ENCODE measurements at places on chromosomes 6 and 20.
A peak's percentile ranks its signal among the peaks of the same experiment; 100 is the strongest.

DNA sequence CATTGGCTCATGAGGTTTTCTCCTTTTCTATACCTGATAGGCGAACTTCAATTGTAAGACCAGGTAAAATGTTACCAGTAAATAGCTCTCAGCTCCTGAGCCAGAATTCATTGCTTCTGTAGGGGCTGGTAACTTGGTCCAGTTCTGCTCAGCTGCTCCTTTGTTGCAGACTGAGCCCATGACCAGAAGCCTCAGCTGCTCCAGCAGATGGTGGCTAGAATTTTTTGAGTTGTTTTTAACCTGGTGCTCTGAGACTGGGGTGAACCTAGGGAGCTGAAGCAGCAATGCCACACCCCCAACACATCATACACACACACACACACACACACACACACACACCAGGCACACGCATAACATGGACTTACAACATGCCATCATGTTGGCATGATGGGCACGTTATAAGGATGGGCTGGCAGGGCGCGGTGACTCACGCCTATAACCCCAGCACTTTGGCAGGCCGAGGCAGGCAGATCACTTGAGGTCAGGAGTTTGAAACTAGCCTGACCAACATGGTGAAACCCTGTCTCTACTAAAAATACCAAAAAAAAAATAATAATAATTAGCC lies 103.1 kb downstream of the QRSL1 start:
- no peak for DNase-seq

- DNase-seq, result no peak
Observed at GRCh38 chr20:59010995-59011873, 4.2 kb upstream of the CTSZ start.

GRCh38 chr6:125379174-125379573 lies 77.4 kb upstream of the HDDC2 start:
- DNase-seq, result no peak

DNA sequence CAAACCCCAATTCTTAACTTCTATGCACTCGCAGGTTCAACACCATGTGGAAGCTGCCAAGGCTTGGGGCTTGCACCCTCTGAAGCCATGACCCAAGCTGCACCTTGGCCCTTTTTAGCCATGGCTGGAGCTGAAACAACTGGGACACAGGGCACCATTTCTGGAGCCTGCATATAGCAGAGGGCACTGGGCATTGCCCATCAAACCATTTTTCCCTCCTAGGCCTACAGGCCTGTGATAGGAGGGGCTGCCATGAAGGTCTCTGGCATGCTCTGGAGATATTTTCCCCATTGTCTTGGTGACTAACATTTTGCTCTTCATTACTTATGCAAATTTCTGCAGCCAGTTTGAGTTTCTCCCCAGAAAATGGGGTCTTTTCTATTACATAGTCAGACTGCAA lies 484.7 kb downstream of the EPHA7 start:
- DNase-seq, result no peak

DNA sequence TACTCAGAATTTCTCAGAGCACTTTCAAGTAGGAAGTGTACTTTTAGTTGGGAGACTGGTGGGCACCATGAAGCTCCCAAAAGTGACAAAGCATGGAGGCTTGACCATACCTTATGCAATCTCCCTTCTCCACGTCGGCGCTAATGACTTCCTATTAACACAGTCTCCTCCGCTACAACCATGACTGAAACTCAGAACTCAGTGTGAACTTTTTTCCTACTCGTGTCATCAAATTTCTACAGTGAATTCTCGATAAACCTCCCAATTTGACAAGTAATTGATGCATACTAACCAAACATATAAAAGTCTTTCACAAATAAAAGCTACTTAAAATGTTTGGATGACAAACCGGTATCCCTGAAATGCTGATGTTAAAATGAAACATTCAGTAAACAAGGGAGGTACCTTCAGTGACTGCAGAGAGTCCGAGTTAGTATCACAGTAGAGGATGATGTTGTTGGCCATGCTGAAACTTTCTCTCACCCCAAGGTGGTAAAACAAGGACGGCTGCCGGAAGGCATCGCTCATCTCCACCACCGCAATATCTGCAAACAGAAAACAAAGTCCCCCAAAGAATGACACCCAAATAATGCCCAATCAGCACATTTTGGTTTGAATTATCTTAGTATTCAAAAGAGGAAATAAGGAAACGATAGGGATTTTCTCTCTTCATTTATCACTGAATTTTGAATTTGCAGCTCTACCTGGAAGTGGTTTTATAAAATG lies 72.1 kb downstream of the MAP3K5 start:
- DNase-seq, result no peak

- DNase-seq, result peak; percentile 30
Observed at GRCh38 chr6:33977606-33978411, 168.1 kb downstream of the GRM4 start.

GRCh38 chr6:156688620-156688971 lies 88.6 kb upstream of the ARID1B start:
- DNase-seq, result no peak

DNA sequence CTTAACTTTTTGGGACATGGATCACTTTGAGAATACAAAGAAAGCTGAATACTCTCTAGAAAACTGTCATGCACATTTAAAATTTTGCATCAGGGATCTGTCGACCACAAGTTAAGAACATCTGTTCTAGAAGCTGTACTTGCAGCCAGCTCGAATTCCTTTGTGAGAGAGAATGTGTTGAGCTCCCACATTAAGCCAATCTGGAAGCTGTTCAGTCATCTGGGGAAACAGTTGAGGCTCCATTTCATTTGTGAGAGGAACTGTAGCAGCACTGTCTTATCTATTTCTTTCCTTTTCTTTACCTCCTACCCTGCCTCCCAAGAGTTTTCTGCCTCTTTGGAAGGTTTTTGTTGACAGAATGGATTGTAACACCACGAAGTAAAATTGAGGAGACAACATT lies 50.8 kb downstream of the KAT14 start:
- DNase-seq, result no peak

GRCh38 chr6:141133836-141134235 lies 998.9 kb upstream of the GJE1 start:
- no peak for DNase-seq

- no peak for DNase-seq
Observed at GRCh38 chr6:2826131-2826530, 15.5 kb downstream of the SERPINB1 start.

- no peak for DNase-seq
Observed at GRCh38 chr6:119073307-119074051, 5.0 kb downstream of the FAM184A start.

DNA sequence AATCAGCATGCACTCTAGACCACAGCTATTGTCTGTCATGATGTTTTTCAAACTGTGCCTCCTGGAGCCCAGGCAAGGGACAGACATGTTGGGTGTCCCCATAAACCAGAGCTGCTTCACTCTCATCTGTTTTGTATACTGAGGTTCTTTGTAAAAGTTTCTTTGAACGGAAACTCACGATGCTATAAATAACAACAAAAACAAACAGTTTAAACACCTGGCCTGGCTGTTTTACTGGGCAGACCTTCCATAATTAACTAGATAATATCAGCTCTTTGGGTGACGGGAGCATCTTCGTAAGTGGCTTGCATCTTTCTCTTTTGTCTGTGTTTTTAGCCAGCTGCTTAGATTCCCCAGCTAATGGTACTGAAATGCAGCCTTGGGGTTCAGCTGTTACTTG lies 190.3 kb downstream of the ZDHHC14 start:
- no peak for DNase-seq

DNA sequence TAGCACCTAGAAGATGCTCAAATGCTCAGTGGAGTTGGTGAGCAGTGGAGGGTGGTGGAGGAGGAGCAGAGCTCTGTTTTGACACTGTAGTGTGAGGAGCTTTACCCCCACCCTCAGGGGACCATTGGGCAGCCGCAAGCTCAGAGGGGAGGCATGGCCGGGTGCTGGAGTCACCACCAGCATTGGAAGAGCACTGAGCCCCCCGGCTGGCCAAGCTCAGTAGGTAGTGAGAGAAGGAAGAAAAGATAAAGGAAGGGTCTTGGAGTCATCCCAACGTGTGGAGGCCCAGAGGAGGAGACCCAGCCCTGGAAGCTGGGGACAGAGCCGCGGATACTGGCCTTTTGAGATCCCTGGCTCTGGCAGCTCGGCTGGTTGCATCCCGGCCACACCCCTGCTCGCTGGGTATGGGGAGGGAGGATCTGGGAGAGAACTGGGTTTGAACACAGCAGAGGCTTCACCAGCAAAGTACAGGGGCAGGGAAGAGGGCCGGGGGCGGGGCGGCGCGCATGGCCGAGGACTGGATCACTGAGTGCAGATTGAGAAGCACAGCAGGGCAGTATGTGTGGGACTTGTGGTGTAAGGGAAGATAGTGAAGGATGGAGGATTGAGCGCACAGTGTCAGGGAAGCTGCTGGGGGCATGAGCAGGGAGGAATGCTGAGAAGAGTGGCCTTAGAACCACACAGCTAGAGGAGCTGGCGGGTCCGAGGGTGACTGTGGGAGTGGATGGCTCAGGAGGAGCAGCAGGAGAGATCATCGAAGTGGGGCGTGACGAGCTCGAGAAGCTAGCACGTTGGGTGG lies 24.4 kb downstream of the SYNDIG1 start:
- no peak for DNase-seq

DNA sequence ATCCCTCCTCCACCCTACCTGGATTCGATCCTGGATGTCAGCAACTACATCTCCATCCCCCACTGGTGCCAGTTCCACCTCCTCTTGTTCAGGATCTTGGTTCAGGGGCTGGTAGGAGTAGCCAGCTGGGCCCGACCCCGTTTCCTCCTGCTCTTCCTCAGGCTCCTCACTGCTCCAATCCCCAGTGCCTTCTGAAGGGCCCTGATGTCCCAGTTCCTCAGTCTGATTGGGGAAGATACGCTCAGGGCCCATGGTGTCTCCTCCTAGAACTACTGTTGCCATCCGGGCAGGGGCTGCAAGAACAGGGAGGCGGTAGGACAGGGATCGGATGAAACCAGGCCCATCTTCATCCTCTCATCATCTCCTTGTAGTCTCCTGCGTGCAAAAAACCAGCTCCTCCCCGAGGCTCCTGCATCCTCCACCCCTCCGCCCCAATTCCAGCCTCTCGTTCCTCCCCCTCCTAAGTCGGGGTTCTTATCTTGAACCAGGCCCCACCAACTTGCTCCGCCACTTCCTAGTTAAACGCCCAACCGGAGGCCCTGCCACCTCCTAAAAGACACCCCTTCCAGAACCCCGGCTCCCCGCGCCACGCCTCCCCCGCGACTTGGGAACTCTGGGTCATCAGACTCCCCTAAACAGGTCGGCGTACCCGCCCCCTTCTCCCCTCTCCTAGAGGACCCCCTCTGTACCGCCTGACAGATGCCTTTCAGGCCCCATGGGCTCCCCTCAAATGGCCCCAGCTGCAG lies 476 bp downstream of the MEA1 start:
- DNase-seq, result peak; percentile 28

GRCh38 chr20:22387452-22387851 lies 196.9 kb downstream of the FOXA2 start:
- no peak for DNase-seq

DNA sequence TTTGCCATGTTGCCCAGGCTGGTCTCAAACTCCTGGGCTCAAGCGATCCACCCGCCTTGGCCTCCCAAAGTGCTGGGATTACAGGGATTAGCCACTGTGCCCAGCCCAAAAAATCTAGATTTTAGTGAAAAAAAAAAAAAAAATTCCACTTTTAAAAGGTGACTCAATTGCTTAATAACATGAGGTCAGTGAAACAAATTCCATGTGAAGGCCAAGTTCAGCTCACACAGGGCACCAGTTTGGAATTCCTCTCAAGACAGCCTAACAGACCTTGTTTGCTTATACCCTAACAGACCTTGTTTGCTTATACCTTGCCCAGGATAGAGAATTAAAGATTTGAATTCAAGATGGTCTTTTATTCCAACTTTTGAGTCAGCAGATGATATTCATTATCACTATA lies 5.1 kb downstream of the RRBP1 start:
- DNase-seq, result no peak

GRCh38 chr6:99016355-99016754 lies 68.6 kb upstream of the FBXL4 start:
- no peak for DNase-seq

GRCh38 chr6:166644681-166645080 lies 17.6 kb upstream of the RPS6KA2 start:
- DNase-seq, result no peak

DNA sequence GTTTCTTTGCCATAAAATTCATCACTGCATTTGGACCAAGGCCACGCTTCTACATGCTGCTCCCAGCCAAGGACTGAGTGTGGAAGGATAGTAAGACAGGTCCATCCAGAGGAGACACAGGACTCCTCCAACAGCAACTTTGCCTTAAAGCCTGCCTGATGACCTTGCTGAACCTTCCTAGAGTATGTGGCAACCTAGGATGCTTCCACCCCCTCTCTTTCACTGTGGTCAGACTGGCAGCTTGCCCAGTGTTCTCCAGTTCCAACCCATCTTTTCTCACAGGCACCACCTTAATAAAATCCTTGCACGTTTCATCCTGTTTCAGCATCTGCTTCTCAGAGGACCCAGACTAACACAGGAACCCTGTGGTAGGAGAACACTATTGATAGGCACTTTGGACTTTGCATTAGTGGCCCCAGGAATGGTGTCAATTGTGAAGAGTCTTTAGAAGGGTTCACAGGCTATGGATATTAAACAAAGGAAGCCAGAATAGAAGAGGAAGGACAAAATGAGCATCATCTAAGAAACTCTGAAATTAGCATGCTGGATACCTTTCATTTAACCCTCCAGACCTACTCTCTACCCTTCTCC lies 2.4 kb upstream of the PKHD1 start:
- DNase-seq, result peak; percentile 10

- no peak for DNase-seq
Observed at GRCh38 chr6:131900231-131900630, 50.9 kb downstream of the CCN2 start.

GRCh38 chr6:87334683-87335082 lies 5.6 kb upstream of the GJB7 start:
- no peak for DNase-seq

DNA sequence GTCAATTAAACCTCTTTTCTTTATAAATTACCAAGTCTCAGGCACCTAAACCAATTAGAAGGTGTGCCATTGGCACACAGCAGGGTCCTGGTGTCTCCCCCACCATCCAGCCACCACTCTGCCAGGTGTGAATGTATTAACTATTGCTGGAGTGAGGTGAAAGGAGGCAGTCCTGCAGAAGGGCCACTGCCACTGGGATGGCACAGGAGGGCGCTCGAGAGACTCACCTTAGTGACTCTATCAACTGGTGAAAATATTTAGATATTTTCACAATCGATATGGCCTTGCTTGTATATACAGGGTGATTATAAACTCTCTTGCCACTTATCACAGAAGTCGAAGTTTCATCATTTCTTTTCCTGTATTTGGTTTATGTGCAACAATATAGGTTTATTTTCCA lies 145.6 kb upstream of the ESR1 start:
- DNase-seq, result no peak

Measured in mucosa of descending colon (tissue), 3 donors.